Activated naive CD8-positive, alpha-beta T cell treated with anti-CD3 and anti-CD28 coated beads for 36 hours (primary cell): ENCODE measurements at places on chromosomes 3 and 15.

DNA sequence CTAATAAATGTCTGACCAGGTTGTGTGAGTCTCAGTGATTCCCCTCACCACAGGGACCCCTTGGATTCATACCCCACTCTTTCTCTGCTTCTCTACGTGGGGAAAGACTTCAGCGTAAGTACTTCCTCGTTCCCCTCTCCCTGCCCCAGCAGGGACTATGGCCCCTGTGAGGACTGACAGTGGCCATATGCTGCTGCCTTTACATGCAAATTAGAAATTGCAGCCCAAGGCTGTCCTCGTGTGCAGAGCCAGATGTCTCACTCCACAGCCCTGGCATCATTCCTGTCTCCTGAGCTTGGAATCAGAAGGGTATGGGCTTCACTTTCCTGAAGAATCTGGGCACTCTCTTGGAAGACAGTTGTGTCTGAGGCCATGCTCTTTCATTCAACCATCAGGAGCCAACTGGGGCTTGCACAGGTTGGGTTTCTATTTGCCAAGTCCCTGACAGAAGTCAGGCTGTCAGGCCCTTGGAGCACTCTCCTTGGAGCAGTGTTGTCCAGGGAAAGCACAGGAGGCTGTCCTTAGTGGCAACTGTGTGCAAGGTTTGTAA, 30.5 kb upstream of the IQCF2 start:
- no peak for DNase-seq

DNA sequence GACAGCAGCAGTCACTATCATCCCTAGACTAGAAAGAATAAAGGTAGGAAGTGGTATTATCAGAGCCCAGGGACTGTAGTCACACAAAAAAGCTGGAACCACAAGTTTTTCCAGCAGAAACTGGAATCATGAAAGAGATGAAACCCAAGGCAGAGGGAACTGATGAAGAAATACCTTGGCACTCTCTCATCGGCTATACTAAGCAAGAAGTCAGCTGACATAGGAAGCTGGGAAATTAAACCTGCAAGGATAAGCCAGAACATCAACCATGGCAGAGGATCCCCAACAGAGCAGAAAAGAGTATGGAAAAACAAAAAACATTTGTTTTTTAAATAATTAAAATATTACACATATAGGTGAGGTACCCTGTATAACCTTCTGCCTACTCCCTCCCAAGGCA, 86.5 kb downstream of the AQR start:
- no peak for DNase-seq

GRCh38 chr3:4245671-4246070, 57.5 kb upstream of the SETMAR start:
- DNase-seq, result no peak

GRCh38 chr3:32419742-32420125, 28.1 kb downstream of the CMTM7 start:
- DNase-seq, result no peak

GRCh38 chr15:66558271-66558670, 7.5 kb downstream of the LCTL start:
- DNase-seq, result no peak

- no peak for DNase-seq
These were observed 52.5 kb upstream of the KCNMB2 start for GRCh38 chr3:178483704-178484103.

DNA sequence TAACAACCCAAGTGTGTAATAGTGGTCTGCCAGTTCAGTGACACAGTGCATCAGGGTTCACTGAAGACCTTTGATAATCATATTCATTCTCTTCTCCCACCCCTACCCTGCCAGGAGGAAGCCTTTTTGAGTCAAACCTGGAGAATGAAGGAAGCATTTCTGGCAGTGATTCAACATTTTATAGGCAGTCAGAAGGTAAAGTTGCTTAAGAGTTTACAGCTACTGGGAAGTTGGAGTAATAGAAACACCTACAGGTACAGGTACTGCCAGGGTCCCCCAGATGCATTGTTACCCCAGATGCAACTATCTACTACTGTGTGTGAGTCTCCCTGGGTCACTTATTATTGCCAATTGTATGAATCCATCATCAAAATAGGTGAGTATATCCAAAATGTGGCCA, 146.9 kb upstream of the EIF1B start:
- no peak for DNase-seq

- no peak for DNase-seq
These were observed 344.0 kb downstream of the PYDC2 start for GRCh38 chr3:191804935-191805334.

DNA sequence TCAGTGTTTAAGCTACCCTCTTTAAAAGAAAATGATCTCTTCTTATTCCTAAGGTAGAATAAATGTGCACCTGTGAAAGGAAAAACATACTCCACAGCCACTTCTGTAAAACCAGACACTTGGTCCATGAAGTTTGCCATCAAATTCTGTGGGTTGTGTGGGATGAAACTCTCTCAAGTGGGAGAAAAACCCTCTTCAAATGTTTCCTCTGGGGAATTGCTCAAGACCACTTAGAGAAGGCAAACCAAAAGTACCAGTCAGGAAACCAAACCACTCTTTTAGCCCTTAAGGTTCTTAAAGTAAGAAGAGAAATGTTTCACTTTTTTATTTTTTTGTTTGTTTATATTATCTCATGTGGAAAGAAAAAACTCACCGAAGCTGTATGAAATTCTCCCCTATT, 1.2 kb downstream of the COL8A1 start:
- DNase-seq, result no peak

DNA sequence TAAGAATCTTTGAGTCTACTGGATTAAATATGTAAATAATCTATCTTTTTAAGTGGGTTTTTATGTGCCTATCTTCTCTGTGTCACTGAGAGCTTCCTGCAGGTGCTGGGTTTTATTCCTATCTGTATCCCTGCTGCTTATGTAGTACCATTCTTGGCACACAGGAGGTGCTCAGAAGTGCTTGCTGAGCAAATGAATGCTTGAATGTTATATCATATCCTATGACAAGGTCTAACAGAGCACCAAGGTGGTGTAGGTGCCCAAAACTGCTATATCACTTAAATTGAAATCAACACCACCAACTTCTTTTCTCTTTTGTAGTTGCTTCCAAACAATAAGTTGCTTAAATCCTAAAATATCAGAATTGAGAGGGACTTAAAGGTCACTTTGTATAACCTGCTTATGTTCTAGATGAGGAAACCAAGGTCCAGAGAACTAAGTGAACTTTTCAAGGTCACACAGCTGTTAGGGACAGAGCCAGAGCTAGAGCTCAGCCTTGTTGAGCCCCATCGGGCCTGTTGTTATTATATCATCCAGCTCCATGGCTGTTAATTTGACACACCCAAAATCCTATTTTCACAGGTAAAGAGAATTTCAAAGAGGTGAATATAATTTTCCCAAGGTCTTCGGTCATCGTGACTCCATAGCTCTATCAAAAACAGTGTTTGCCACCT, 46.0 kb downstream of the CCNL1 start:
- DNase-seq, result no peak

DNA sequence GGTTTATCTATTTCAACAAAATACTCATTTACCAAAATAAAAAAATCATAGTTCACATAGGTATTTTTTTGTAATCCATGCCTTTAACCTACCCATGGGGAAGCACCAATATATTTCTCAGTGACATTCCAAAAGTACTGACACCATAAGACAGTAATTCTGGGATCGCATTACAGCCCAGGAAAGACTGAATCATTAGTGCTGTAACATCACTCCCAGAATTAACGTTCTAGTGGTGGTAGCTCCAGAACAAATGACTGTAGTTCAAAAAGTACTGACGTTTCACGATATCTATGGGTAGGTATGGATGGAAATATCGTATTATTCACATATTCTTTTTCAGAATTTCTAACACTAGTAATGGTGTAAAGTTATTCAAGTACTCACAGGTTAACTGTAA, 54.3 kb upstream of the NEK10 start:
- DNase-seq, result no peak

GRCh38 chr3:81789691-81790090, 28.2 kb upstream of the GBE1 start:
- DNase-seq, result no peak

GRCh38 chr15:86799226-86799625, 719.6 kb downstream of the AGBL1 start:
- DNase-seq, result no peak

GRCh38 chr3:172658344-172659245, 52.3 kb downstream of the NCEH1 start:
- DNase-seq, result no peak

DNA sequence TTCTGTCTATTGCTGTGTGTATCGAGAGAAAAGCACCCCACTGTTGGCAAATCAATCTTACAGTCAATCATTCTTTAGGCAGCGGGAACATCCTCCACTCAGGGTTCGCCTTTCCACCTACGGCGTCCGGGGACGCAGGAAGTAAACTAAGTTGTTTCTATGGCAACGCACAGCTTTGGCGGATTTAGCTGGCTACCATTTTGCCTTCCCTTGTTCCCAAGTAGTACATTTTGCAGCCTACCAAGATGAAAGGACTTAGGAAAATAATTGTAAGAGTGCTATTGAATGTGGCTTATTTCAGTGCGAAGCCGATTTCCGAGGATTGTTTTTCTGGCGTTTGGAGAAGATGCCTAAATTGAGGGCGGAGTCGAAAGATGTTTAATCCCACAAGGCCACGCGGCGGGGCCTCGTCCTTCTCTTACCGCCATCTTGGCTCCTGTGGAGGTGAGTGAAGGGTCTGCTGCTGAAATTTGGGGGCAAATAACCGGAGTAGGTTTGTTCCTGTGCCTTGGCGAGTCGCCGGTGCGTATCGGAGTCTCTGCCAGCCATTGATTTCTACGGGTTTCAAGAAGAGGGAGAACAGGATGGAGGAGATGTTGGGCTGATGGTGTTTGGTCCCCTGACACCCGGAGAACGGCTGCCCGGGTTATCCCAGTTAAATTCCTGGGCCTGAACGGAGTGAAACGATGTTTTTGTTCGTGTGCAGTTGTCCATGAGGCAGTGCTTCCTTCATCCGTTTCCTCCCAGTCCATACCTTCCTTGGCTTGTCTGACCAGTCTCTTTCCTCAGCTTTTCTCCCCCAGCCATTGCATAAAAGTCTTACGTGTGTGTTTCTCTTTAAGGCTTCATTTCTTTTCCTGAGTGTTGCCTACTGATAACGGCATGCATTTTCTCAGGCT, at the start of gene RPL35A:
RPL35A (plus strand) TSS at position 413 of the 899 bp plus-strand sequence. CDS start 778 bp downstream, outside the sequence.
- DNase-seq, result peak; percentile 82

DNA sequence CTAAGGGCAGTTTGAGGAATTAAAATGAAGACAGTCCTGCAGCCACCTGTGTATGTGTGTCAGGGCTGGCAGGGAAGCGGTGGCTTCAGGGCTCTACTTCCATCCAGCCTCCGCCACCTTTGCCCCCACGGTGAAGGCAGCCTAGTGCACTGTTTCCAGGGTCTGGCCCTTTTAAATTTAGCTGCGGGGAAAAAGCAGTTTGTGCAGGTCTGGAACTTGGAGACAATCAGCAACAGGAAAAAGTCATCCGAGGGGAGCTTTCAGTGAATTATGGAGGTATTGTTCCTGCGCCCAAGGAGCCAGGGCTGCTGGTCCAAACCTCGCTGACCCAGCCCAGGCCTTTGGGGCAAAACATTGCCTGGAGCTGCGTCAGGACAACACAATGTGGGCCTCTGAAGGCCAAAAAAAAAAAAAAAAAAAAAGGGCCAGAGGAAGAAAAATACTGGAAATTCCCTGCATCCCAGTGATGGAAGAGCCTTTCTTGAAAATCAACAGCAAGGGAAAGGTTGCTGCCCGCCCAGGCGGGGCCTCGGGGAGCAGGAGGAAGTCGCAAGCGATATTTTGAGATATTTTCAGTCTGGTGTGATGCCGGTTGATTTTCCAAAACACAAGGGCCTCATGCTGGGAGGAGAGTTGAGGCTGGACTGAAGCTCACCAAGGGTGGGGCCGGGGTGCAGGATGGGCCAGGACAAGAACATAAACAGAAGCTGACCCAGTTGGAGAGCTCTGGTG, 25.5 kb upstream of the FGD5 start:
- DNase-seq, result no peak

DNA sequence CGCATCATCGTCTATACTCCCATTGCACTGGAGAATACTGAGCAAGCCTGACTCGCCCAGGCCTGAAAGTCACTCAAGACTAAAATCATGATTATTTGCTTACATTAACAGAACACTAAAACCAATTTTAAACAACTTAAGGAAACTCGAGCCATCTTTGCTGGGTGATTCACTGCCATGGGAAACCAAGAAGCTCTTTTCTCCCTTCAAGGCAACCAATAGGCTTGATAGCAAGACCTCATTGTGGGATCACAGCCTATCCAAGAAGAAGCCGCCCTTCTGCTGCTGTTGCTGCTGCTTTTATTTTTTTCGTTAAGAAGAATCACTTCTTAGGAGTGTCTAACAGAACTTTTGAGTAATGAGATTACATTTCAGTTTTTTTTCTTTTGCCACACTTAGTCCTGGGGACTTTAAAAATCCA, 479.4 kb downstream of the FOXP1 start:
- no peak for DNase-seq

- no peak for DNase-seq
These were observed 61.0 kb upstream of the DAZL start for GRCh38 chr3:16666206-16666605.
